GDM1 (cell line): ENCODE measurements at places on chromosomes 7 and 10.

DNA sequence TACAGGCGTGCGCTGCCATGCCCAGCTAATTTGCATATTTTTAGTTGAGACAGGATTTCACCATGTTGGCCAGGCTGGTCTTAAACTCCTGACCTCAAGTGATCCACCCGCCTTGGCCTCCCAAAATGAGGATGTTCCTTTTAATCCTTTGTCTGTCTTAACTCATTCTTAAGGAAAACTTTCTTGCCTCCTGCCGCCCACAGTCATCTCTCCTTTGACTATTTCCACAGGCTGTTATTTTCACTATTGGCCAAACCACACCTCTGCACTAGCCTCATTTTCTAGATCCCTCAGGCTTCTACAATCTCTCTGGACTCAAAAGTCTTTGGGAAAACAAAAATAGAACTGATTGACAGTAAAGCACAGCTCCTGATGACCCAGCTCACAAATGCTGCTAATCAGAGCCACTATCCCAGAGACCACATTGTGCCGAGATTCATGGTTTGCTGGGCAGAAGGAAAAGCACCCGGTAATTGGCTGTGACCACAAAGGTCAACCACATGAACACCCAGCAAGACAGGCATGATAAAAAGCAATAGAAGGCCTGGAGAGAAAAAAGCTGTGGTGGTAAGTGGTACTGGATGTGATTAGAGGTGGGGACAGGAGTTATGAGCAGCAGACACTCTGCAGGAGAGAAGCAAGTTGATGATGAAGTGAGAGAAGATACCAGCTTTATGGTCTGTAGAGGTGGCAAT is 44.1 kb upstream of the ZNRF2 start:
- DNase-seq = no peak

GRCh38 chr7:27128034-27128433 is 2.5 kb downstream of the HOXA4 start:
- DNase-seq = no peak

DNA sequence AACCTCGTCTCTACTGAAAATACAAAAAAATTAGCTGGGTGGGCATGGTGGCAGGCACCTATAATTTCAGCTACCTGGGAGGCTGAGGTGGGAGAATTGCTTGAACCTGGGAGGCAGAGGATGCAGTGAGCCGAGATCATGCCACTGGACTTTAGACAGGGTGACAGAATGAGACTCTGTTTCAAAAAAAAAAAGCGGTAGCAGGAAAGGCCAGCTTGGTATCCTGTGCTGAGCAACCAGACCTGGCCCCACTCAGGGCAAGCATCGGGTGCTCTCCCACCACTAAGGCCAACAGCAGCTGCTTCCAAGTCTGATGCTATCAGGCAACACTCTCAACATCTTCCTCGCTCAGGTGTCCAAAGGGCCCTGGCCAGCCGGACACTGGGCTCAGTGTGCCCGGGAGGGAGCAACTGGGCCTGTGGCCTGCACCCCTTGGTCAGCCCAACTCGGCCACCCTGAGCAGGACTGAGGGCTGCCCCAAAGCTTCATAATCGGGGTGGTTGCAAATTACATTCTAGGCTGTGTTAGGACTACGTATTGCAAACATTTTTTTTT is 44.3 kb upstream of the MSMB start:
- no peak for DNase-seq

DNA sequence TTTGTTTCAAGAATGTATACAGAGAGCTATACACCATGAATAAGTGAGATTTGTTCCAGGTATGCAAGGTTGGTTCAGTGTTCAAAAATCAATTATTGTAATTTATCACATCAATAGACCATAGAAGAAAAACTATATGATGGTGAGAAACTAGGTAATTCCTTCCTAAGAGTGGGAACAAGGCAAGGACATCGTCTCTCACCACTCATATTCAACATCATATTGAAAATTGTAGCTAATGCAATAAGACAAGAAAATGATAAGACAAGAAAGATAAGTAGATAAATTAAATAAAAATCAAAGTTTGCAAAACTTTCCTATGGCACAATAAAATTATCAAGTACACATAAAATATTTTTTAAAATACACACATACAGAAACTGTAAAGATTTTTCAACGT is 385.3 kb upstream of the COBL start:
- no peak for DNase-seq

DNA sequence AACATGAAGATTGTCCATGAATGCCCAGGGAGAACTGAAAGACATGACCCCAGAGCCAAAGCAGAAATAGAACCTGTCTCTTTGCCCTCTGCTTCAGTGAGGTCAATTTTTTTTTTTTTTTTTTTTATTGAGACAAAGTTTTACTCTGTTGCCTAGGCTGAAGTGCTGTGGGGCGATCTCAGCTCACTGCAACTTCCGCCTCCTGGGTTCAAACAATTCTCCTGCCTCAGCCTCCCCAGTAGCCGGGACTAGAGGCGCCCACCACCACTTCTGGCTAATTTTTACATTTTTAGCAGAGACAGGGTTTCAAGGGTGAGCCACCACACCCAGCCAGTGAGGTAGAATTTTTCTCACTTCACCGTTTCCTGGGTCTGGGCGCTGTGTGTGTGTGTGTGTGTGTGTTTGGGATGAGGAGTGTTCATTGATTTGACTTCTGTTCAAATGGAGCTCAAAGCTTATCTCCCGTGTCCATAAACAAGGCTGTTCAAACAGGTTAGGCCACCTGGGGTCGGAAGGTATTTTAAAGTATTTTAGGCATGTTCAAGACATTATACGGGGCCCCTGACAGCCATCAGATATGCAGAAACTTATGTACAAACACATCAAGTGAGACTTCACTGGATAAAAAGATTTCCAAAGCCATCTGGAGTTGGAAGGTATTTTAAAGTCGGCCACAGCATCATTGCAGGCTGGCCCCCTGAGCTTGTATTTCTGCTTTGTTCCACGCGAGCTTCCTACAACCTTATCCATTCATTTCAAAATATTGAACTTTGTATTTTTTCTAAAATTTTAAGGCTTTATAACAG is 93.8 kb downstream of the MAP3K8 start:
- no peak for DNase-seq

- no peak for DNase-seq
Measured at GRCh38 chr10:118865998-118866693, 111.4 kb upstream of the CACUL1 start.

DNA sequence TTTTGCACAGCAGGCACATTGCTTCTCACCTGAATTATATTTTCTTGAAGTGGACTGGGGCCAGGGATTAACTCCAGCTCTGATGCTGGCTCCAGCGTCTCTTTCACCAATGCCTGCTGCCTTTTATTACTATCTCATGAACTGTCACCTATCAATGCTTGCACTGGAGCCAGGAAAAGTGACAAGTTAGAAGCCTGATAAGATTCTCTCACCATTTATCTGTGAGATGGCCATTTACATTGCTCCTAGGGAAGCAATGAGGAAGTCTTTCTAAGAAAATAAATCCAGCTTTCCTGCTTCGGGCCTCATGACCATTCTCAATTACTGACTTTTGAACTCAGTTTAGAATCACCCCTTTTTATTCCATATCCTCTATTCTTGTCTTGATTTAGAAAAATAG is 48.5 kb upstream of the LRRTM3 start:
- DNase-seq = no peak

GRCh38 chr10:99540657-99541531 is 8.2 kb downstream of the NKX2-3 start:
- DNase-seq = no peak

DNA sequence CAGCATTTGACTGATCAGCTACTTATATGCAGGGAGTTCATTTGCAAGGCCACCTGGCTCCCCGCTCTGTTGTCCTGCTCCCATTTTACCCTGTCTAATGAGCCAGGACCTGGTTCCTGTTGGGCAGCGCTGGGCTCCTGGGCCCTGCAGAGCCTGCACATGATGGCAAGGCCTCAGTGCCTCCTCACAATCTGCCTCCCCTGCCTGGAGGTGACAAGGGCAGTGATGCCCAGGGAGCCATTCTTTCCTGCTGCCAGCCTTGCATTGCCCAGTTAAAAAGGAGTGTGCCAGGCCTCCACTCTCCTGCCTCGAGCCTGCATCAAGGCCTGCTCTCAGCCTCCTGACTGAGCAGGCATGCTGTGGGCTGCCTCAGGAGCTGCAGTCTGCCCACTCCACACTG is 28.5 kb downstream of the CHAT start:
- DNase-seq = no peak

- DNase-seq = no peak
Measured at GRCh38 chr10:50464004-50464409, 159.7 kb downstream of the SGMS1 start.

DNA sequence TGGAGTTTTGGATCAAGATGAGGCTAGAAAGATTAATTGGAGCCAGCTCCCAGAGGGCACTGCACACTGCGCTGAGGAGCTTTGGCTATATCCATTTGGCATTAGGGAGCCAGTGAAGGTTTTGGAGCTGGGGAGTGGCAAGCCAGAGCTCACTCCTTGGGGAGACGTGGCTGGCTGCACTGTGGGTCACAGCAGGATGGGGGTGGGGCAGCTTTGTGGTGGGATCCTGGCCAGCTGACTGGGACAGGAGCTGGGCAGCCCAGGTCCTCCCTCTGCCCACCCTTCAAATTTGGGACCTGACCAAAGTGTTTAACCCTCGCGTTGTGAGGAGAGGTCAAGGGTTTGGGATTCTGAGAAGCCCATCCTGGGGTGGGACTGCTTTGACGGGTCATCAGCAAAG is 5.0 kb downstream of the C10orf105 start:
- DNase-seq = no peak

DNA sequence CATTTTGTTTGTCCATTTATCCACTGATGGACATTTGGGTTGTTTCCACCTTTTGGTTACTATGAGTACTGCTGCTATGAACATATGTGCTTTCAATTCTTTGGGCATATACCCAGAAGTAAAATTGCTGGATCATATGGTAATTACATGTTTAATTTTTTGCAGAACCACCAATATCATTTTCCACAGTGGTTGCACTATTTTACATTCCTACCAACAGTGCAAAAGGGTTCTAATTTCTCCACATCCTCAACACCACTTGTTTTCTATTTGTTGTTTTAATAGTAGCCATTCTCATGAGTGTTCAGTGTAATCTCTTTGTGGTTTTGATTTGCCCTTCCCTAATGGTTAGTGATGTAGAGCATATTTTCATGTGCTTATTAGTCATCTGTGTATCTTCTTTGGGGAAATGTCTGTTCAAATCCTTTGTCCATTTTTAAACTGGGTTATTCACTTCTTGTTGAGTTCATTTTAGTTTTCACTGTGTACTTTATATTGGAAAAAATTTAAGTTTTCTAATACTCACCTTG is 101.9 kb downstream of the HIBADH start:
- DNase-seq = no peak

DNA sequence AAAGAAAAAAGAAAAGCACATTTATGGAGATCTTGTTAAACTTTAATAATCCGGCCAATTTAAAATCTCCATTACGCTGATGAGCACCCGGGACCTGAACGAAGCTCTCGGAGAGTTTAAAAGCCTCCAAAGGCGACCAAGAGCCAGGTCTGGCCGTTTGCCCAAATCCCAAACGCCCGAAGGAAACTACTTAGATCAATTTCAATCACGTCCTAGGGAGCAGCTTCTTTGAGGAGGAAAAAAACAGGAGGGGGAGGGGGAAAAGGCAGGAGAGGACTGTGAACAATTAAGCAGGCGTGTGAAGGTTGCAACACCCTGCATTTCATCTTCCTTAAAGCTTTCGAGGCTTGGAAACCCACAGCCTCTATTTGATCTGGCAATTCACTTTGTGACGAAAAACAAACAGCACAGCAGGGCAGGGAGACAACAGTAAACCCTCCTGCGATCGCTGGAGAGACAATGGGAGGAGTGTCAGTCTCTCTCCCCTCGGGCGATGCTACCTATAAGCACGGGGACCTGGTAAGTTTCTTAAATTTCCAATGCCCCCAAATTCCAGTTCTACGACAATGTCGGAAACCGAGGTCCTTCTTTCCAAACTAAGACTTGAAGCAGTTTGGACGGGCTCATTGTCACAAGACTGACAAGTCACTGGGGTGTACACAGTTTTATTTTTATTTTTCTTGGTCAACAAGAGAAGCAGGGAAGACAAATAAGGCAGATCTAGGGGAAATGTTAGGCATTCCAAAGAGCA is 1.2 kb downstream of the KLF6 start:
- DNase-seq = no peak

GRCh38 chr10:60905580-60905979 is 38.4 kb downstream of the RHOBTB1 start:
- DNase-seq = no peak

DNA sequence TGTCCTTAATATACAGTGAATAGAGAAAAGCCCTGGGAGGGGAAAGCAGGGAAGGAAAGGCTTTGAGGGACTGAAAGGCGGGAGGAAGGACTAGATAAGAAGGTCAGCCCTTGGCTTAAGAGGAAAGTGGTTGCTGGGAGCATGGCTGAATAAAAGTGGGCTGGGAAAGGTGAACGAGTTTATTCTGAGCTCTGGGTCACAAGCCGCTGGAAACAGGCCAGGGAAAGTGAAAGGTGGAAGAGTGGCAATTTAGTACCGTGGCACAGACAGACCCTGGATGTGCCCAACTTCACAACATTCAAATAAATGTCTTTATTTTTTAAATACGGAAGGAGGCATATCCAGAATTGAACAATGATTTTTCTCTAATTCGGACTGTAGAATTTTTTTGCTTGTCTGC is 39.7 kb downstream of the TAC1 start:
- no peak for DNase-seq

DNA sequence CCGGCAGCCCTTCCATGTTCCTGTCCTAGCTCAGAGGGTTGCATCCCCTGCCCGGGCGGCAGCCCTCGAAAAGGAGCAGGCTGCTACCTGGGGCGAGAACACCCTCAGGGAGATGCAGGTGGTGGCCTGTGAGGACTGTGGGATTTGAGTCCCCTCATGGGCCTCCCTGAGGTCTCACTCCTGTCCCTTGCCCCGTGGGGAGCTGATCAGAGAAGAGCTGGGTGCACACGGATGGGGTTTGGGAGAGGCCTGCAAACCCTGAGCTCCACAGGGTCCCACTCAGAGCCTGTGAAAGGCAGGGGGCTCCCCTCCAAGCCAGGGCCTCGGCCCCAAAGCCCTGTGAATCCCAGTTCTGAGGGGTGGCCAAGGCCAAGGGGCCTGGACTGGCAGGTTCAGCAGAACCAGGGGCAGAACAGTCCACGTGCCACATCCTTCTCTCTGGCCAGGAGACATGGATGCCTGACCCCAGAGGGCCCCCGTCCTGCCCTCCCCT is 424 bp upstream of the CYP2W1 start:
- no peak for DNase-seq

DNA sequence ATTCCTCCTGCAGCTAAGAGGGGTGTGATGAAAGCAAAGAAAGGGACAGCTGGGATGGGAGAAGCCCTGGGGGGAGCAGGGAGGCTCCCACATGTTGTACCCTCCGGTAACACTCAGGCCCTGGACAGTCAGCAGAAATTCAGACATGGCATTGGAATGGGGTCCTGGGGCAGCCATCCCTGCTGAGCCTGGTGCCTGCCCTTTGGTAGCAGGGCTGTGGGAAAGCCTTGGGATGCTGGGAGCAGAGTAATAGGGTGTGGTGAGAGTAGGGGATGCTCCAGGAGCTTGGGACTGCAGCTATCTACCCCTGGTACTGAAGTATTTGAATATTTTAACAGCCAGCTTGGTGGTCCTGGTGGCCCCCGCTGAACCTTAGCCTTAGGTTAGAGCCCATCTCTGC is 56.8 kb downstream of the FAM241B start:
- no peak for DNase-seq

- no peak for DNase-seq
Measured at GRCh38 chr7:32937344-32938174, 19.7 kb upstream of the FKBP9 start.
